ENCODE measurements at places on chromosomes 2 and 18.

- DNase-seq: no peak
Measured at GRCh38 chr18:13597068-13597467, 129.3 kb downstream of the FAM210A start.

DNA sequence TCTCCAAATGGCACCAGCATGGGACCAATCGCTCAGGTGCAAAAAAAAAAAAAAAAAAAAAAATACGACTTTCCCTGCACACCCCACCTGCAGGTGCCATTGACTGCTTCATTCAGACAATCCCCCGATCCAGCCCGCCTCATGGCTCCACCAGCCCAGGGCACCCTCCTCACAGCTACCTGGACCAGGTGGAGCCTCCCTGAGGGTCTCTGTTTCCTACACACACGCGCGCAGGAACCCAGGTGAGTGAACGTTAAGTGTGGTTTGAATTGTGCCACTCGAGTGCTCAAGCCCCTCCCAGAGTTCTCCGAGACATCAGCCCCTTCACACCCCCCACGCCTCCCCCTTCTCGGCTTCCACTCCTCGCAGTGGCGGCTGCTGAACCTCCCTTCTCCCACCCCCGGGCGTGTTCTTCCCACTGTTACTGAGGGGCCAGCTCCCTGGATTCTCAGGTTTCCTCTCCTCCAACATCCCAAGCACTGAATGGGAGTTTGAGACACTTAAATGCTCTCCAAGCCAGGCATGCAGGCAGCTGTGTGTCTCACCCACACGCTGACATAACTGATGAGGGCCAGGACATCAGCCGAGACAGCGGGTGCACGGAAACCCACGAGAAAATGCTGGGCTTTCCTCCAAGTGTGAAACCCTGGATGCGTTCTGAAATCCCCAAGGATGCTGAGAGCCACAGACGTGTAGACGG lies 88.8 kb upstream of the SNTG2 start:
- DNase-seq: no peak

DNA sequence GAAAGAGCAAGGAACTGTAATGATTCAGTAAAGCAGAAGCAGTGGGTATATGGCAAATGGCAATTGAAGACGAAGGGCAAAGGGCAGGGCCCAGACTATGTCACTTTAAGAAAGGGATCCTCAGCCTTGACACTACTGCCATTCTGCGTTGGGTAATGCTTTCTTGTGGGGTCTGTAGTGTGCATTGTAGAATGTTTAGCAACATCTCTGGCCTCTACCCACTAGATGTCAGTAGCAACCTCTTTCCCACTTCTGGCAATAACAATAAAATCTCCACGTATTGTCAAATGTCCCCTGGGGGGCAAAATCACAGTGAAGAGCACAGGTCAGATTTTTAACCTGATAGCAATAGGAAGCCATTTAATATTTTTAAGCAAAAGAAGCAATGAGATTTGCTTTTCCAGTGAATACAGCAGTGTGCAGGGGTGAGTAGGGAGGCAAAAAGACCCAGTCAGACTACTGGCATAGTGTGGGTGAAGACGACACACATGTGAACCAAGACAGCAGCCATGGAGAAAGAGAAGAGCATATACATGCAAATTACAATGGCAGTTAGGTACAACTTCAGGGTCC lies 209.5 kb downstream of the DYM start:
- peak; percentile 39 for DNase-seq

GRCh38 chr2:62270728-62271127 lies 74.8 kb downstream of the B3GNT2 start:
- peak; percentile 7 for DNase-seq

DNA sequence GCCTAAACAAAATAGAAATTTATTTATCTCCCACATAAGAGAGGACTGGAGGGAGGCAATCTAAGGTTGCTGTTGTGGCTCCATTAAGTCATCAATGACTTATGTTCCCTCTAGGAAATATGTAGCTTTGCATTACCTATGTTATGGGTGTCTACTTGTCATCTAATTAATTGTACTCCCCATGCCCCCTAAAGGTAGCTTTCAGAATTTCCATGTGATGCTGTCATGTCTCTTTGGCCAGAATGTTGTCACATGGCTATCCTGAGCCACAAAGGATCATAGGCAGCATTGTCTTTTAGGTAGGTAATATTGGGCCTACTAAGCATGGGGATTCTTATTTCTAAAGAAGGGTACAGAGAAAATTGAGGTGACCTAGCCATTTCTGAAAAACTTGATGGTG lies 935.6 kb upstream of the FANCL start:
- no peak for DNase-seq

DNA sequence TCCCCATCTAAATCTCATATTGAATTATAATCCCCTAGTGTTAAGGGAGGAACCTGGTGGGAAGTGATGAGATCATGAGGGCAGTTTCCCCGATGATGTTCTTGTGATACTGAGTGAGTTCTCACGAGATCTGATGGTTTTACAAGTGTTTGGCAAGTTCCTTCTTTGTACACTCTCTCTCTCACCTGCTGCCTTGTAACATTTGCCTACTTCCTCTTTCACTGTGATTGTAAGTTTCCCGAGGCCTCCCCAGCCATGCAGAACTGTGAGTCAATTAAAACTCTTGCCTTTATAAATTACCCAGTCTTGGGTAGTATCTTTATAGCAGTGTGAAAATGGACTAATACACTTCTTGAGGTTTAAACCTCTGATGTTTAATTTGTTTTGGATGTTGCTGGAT lies 177.5 kb downstream of the CD8B2 start:
- DNase-seq: no peak

DNA sequence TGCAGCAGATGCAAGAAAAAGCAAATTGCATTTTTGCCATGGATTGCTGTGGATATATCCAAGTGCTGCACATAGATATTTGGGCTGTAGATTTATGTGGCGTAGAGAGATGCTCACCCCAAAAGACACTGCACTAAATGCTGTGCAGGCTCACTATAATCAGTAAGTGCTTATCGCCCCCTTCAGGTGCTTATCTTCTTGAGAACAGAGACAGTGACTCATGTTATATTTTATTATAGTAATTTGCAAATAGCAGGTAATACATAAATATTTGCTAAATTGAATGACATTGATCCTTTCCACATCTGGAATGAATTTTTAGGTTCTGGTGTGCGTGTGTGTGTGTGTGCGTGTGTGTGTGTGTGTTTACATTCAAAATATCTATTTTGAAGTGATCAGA lies 36.8 kb upstream of the PLEKHM3 start:
- DNase-seq: peak; percentile 60

DNA sequence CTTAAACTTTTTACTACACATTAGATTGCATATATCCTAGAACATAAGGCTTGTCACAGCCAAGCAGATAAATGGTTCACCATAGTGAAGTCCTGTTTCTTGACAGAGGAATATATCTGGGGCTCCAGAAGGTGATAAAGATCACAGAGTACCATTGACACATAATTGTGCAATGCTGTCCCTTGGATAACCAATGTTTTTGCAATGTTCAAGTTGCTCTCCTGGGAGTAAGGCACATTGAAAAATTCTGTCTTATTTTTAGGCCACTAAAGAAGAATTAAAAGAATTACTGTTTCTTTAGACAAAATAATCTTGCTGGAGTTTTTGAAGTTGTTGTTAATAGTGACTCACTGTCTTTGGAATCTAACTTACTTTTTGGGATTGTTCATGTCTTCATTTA lies 1132.8 kb downstream of the LRP1B start:
- DNase-seq: no peak

DNA sequence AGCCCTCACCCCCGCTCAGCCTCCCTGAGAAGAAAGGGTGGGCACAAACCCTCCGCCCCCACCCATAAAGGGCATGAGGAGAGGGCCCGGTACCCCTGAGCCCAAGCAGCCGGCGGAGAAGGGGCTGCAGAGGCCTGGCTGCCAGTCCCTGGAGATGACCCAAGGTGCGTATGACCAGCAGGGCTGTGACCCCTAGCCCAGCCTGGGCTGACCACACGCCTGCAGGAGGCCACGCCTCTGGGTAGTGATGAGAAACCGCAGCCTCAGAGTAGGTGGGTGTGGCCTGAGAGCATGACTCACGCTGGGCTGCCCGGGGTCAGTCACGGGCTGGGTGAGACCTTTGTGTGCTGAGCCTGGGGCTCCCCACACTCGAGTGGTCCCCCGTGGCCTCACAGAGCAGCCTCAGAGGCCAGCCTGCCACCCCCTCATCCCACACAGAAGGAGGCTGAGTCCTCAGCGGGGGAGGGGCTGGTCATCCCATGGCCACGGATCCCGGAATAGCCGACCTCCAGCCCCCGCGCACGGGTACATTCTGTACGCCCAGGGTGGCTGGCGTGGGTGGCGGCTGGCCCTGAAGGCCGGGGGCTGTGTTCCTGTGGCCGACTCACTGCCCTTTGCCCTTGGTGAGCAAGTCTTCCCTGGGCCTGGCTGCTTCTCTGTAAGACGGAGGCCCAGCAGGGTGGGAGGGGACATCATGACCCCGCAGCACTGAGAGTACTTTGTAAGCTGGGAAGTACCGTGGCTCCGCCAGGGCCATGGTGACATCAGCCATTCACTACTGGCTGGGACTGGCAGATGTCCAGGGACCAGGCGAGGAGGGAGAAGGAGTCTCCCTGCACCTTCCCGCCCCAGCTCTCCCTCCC lies 110.8 kb upstream of the OTOS start:
- DNase-seq: peak; percentile 19

DNA sequence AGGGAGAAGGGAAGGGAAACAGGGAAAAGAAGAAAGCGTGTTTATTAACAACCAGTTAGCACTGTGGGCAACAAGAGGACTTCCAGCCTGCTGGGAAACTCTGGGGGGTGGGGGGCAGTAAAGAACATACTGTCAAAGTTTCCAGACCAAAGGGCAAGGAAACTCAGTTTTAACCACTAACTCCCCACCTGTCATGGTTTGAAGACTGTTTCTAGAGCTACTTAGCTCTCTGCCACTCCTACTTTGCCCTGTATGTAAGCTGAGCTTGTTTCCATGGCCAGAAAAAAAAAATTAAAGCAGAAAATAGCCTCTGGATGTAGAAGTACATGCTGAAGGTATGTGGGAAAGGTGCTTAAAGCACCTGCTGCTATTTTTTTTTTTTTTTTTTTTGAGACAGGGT lies 11.0 kb upstream of the PTPN2 start:
- DNase-seq: no peak

DNA sequence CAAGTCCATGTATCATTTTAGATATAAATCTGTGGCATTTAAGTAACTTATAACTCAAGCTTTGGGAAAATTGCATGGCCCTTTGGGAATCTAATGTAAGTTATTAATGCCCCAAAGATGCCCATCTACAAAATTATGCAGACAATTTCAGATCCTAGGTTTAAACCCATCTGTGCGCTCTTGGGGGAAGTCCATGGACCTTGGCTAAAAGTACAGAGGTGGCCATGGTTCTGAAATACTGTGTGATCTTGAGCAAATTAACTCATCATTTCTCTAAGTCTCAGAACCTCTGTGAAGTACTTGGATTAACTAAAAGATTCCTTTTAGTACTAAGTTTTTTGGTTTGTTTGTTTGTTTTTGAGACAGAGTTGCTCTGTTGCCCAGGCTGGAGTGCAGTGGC lies 19.5 kb downstream of the INPP1 start:
- DNase-seq: no peak

- no peak for DNase-seq
Measured at GRCh38 chr2:236641051-236641726, 71.6 kb downstream of the ACKR3 start.

GRCh38 chr2:108267101-108267500 lies 21.6 kb upstream of the SULT1C2 start:
- DNase-seq: no peak

GRCh38 chr2:70083344-70084156 lies 3.7 kb upstream of the PCBP1 start:
- no peak for DNase-seq

- no peak for DNase-seq
Measured at GRCh38 chr2:212534336-212534735, 4.3 kb downstream of the ERBB4 start.

DNA sequence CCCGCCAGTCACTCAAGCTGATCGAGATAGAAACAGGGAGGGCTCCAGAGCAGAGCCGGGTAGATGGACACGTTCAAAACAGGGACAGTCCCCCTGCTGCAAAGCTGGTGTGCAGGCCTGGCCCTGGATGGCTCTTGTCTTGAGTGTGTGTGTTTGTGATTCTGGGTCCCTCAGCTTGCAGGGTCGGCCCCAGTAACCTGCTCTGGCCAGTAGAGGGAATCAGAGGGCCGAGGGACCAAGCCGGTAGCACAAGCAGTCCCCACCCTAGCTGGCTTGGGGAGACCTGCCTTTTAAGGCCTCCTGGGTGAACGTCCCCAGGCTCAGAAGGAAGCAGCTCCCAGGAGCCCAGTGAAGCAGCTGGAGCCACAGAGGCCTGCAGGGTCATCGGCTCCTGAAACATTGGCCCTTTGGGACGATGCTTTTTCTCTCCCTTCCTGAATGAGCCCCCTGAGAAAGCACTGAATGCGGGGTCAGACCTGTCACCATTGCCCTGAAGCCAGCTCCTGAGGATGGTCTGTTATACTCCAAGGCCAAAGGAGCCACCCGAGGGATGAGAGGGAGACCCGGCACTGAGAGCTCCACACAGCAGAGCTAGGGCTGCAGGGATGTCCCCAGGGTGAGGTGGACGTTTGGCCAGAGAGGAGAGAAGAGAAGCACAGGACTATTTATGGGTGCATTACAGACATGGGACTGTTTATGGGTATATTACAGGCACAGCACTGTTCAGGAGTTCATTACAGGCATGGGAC lies 15.4 kb upstream of the MLPH start:
- peak; percentile 51 for DNase-seq

- DNase-seq: no peak
Measured at GRCh38 chr2:223884399-223884798, 47.0 kb upstream of the AP1S3 start.

- no peak for DNase-seq
Measured at GRCh38 chr2:30981510-30981909, 156.7 kb downstream of the GALNT14 start.

GRCh38 chr2:236395067-236395466 lies 130.9 kb upstream of the ASB18 start:
- no peak for DNase-seq

DNA sequence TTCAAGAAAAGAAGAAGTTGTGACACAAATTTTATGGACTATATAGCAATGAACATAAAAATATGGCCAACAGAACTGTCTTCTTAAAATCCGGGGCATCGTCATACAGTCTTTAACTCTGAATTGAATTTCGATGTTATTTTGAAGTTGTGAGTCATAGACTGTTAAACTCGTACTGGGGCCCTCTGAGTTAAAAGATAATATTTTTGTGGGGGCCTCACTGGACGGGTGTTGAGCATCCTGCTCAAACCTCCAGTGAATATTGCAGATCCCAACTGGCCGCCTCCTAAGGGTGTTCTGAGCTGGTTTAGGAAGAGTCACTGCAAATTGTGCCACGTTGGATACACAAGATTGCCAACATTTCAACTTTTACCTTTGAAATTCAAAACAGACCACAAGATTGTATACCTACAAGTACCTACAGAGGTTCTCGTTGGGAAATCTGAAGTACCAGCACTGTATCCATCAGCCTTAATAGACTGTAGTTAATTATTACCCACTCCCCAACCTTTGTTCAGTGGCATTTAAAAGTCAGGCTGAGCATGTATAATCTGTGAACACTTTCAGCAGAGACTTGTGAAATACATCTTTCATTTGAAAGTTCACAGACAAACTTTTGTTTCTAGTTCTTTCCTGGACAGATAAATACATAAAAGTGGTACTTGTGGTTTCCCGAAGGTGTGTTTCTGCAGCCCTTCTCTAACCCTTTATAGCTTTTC lies 27.8 kb downstream of the KLHL23 start:
- no peak for DNase-seq
